ENCODE measurements at places on chromosomes 13 and 19.

DNA sequence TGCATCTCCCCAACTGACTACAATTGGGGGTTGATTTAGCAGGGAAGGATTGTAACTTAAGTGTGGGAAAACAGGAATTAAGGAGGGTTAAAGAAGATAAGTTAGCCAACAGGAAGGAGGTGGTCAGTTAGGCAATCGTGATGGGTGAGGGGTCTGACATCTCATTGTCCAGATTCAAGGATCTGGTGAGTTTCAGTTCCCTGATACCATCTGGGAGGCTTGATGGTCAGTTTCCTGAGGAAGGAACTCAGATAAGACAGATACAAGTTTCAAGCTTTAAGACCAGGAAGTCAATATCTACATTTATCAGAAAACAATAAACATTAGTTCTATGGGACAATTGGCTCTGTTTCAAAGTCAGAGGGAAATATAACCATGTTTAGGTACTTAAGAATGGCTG, 601.8 kb downstream of the SLITRK6 start:
- no peaks in the 10 kb centered on the region for H3K4me1 ChIP-seq
- H3K36me3 ChIP-seq: no peaks in the 10 kb centered on the region
- H3K27ac ChIP-seq: no peak overlapping the region
- H3K4me3 ChIP-seq: no peak overlapping the region
- H3K27me3 ChIP-seq: no peaks in the 10 kb centered on the region
- no peak for DNase-seq

GRCh38 chr13:46320406-46320805, 66.6 kb downstream of the RUBCNL start:
- no peaks in the 10 kb centered on the region for H3K36me3 ChIP-seq
- H3K4me3 ChIP-seq: no peak overlapping the region
- no peak for DNase-seq
- H3K27me3 ChIP-seq: no peaks in the 10 kb centered on the region
- peak overlapping the region; percentile 77 for H3K27ac ChIP-seq

- no peak overlapping the region for H3K4me3 ChIP-seq
- no peaks in the 10 kb centered on the region for H3K4me1 ChIP-seq
- no peak overlapping the region for H3K27ac ChIP-seq
- H3K36me3 ChIP-seq: peaks cover 7% of the 10 kb centered on the region
- no peak for DNase-seq
- H3K27me3 ChIP-seq: no peaks in the 10 kb centered on the region
Measured at GRCh38 chr13:43077046-43077445, 53.7 kb downstream of the DNAJC15 start.

- H3K4me3 ChIP-seq: no peak overlapping the region
- no peak for DNase-seq
- H3K36me3 ChIP-seq: no peaks in the 10 kb centered on the region
- H3K27ac ChIP-seq: no peak overlapping the region
Measured at GRCh38 chr13:35496006-35496405, 19.5 kb upstream of the MAB21L1 start.

DNA sequence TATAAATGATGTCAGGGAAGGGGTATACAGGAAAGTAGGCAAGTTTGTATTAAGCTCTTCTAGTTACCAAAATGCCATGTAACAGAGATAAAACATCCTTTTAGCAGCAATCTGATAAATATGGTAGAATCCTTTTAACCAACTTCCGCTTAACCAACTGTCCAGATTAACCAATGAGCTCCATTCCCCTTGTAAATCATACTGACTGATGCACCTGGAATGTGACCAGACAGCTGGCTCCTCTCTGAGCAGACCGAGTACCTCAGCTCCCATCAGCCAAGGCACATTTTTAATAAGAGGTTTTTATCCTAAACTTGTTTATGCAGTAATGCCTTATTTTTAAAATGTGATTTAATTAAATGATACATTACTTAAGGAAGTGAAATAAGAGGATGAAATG, 66.4 kb downstream of the KLF12 start:
- H3K27me3 ChIP-seq: no peaks in the 10 kb centered on the region
- no peak overlapping the region for H3K27ac ChIP-seq

DNA sequence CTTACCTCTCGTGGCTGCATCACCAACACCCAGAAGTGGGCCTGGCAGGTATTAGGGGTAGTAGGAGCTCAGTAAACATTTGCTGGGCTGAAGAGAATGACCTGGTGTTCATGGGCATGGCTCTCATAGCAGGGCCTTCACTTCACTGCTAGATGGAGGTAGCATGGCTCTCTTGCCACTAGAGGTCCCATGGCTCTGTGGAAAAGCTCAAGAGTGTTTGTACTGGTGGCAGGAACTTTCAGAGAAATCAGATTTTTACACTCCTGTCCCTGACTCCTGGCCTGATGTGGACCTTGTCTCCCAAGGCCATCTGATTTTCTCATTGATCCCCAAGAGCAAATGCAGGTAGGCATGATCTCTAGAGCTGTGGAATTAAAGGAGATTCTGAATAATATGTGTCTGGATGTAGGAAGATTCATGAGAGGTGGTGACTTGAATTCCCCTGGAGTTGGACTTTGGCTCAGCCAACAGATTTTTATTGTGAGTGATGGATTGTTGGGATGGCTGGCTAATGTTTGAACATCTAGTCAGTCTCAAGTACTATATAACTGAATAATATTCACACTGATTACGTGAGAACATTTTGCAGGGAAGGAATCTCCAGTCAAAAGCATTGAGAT, 5.7 kb downstream of the ZNF574 start:
- no peaks in the 10 kb centered on the region for H3K27me3 ChIP-seq
- peaks cover 5% of the 10 kb centered on the region for H3K4me1 ChIP-seq
- no peak for DNase-seq

- peaks cover 5% of the 10 kb centered on the region for H3K36me3 ChIP-seq
- H3K4me1 ChIP-seq: peaks cover 7% of the 10 kb centered on the region
- no peak overlapping the region for H3K4me3 ChIP-seq
- no peaks in the 10 kb centered on the region for H3K27me3 ChIP-seq
Measured at GRCh38 chr19:9671655-9672054, 3.2 kb downstream of the ZNF562 start.

DNA sequence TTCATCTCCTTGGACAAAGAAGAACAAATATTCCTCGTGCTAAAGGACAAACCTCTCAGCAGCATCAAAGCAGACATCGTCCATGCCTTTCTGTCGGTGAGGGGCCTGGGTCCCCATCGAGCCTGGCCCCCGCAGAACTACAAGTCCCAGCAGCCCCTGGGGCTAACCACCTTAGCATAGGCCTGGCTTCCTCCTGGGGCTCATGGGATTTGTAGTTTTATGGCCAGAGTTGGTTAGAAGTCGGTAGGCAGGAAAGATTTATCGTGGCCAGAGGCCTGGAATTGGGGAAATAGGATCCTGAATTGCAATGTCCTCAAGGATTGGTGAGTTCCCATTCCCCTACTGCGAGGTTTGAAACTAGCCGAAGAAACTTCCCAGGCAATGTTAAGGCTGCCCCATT, 19.6 kb downstream of the TMEM150B start:
- peak; percentile 44 for DNase-seq
- no peak overlapping the region for H3K27ac ChIP-seq
- peaks cover 24% of the 10 kb centered on the region for H3K4me1 ChIP-seq
- H3K27me3 ChIP-seq: no peaks in the 10 kb centered on the region
- H3K4me3 ChIP-seq: no peak overlapping the region

DNA sequence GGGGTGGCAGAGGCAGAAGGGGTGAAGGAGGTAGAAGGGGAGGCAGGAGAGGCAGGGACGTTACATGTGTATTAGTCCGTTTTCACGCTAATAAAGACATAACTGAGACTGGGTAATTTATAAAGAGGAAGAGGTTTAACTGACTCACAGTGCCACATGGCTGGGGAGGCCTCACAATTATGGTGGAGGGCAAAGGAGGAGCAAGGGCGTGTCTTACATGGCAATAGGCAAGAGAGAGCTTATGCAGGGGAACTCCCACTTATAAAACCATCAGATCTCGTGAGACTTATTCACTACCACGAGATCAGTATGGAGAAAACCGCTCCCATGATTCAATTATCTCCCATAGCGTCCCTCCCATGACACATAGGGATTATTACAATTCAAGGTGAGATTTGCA, 19.0 kb upstream of the ACOD1 start:
- no peak overlapping the region for H3K4me3 ChIP-seq
- H3K27me3 ChIP-seq: no peaks in the 10 kb centered on the region
- no peak overlapping the region for H3K27ac ChIP-seq
- no peak for DNase-seq

GRCh38 chr19:54189145-54189734, at the start of gene MBOAT7:
Gene MBOAT7, minus strand, starts transcription at chr19:54189580. Its CDS starts 1,072 bp downstream, at chr19:54188508.
- peaks cover 19% of the 10 kb centered on the region for H3K36me3 ChIP-seq
- peaks cover 19% of the 10 kb centered on the region for H3K4me1 ChIP-seq
- peak within 1 kb of the TSS; percentile 99 for H3K27ac ChIP-seq
- DNase-seq: no peak
- H3K4me3 ChIP-seq: peak within 1 kb of the TSS; percentile 78

DNA sequence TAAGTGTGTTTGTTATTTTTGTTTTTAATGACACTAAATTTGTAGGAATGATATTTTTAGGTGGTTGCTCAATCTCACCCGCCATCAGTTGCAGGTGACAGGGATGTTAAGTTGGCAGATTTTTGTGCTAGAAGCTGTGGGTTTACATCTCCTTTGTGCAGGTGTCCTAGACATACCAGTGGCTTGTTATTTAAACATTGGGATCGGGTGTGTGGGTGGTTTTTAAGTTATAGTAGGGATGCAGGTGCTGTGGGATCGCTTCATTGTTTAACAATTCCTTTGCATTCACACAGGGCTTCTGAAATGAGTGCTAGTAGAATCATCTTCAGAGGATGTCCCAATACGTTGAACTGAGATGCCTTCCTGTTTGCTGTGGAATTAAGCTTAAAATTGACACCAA, 100.0 kb downstream of the SHISA2 start:
- H3K4me3 ChIP-seq: no peak overlapping the region
- no peak for DNase-seq
- no peak overlapping the region for H3K27ac ChIP-seq
- H3K36me3 ChIP-seq: no peaks in the 10 kb centered on the region
- H3K4me1 ChIP-seq: no peaks in the 10 kb centered on the region

GRCh38 chr13:92136449-92137155, 738.2 kb downstream of the GPC5 start:
- no peaks in the 10 kb centered on the region for H3K27me3 ChIP-seq
- H3K4me1 ChIP-seq: no peaks in the 10 kb centered on the region
- H3K4me3 ChIP-seq: no peak overlapping the region
- H3K27ac ChIP-seq: no peak overlapping the region
- H3K36me3 ChIP-seq: no peaks in the 10 kb centered on the region
